ENCODE measurements at places on chromosomes 6 and 20.

- DNase-seq = no peak
Measured at GRCh38 chr6:2086326-2086965, 159.0 kb downstream of the GMDS start.

DNA sequence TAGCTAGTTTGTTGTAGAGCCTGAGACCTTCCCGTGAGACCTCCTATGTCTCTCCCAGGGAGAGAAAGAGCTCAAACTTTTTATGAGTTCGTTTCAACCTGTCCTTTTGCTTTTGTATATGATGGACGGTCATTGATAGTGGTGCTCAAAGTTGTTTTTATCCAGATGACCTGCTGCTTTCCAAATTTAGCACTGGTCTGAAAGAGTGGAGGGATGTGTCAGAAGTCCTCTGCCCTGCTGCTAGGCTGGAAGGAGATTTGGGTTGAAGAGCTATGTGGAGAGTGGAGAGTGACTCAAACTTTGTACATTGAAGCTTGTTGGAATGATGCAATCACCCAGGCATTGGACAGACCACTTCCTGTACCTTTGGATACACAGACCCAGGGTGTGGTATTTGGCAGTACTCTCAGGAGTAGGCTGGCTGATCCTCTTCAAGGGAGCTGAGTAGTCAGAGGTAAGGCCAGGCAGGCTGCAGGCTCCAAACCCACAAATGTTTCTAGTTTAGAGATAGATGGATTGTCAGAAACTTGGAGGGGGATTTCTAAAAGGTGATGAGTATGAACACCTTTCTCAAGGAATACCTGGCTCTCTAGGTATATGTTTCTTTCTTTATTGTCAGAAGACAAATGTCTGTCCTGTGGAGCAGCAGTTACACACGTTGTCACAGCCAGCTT lies 49.4 kb upstream of the RREB1 start:
- no peak for DNase-seq

DNA sequence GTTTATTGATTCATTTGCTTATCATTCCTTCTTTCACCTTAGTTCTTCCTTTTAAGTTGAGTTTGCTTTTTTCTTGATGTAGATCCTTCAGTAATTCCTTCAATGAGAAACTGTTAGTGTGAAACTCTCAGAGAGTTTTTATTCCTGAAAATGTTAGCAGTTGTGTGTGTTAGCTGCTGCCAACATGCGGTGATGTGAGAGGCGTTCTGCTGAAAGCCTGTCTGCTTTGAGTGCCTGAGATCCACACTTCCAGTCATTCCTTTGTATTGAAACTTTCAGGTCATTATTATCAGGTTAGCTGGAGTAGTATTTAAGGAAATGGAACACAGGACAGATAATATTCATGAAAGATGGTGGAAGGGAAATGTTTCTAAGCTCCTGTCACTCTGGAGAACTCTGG lies 70.0 kb upstream of the SUPT3H start:
- DNase-seq = no peak

DNA sequence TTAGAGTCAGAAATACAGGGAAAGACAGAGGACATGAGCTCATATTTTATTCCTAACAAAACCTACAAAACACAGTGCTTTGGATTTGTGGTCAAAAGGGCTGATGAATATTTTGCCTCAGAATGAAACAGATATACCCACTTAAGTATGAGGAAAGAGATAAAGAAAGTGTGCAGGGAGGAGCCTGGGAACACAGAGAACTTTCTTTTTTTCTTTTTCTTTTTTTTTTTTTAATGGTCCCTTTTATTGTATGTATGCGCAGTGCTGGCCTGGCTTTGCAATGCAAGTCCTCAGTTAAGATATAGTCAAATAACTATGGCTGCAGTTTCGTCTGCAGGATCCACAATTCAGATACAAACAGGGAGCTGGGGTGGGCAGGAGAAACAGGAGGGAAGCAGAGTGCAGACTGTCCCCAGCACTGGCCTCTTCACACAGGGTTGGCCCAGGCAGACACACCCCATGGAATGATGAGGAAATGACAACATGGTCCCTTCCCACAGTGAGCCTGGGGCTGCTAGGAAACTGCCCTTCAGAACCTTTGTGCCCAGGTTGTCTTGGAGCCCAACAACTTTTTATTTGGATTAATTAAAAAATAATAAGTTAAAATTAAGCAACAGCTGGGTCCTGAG lies 629.8 kb upstream of the AGPAT4 start:
- no peak for DNase-seq

DNA sequence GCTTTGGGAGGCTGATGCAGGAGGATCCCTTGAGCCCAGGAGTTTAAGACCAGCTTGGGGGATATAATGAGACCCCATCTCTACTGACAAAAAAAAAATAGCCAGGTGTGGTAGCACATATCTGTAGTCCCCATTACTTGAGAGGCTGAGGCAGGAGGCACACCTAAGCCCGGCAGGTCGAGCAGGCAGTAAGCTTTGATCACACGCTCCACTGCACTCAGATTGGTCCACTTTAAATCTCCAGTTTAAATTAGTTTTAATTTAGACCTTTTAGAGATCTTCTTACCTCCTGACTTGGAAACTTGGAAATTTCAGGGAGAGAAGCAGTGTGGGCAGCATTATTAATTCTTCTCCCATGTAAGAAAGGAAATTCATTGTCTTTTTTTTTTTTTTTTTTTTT lies 16.8 kb upstream of the PLCB4 start:
- DNase-seq = no peak

DNA sequence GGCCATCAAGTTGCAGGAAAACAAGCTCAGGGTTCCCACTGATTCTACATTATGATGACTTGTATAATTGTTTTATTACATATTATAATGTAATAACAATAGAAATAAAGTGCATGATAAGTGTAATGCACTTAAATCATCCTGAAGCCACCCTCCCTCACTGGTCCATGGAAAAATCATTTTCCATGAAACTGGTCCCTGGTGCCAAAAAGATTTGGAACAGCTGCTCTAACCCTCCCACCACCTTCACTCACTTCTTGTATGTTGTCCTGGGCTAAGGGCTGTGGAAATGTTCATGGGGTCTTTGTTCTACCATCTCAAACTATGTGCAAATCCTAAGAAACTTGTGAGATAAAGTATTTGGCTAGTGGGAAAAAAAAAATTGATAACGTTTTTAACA lies 133.8 kb downstream of the LRRC1 start:
- DNase-seq = no peak

DNA sequence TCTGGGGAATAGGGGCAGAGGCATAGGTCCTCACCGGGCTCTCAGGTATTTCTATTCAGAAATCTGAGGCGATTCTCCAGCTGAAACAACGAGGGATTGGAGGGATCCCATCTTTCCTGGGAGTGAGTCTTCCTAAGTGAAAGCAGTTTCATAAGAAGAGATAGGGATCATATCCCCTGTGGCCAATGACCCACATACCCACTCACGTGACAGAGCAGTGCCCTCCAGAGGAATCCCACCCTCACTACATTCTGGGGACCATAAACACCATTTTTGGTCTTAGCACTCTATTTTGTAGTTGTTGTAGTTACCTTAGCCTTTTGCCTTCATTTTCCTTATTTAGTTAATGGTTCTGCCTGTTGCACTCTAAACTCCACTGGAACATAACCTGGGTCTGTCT lies 121.1 kb downstream of the GPR63 start:
- DNase-seq = no peak

DNA sequence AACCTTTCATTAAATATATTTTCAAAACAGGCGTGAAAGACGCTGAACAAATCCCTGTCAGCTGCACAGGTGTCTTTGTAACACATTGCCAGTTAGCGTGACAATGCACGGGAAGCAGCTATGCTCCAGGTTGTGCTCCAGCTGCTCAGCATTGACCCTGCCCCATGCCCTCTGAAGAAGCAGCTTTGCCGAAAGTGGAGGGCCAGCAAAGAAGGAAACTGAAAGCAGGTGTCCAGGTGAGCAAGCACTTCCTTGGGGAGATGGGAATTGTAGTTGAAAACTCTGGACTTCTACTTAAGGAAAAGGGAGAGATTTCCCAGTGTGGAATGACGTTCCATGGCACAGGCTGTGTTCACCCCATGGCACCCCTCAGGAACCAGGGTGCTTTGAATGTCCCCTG lies 125.7 kb downstream of the TTLL2 start:
- DNase-seq = no peak

GRCh38 chr6:33508935-33509926 lies 54.9 kb downstream of the ZBTB9 start:
- DNase-seq = no peak

- no peak for DNase-seq
Measured at GRCh38 chr6:148453906-148454305, 111.3 kb downstream of the SASH1 start.

GRCh38 chr20:32626859-32627636 lies 41.9 kb upstream of the NOL4L start:
- DNase-seq = no peak

DNA sequence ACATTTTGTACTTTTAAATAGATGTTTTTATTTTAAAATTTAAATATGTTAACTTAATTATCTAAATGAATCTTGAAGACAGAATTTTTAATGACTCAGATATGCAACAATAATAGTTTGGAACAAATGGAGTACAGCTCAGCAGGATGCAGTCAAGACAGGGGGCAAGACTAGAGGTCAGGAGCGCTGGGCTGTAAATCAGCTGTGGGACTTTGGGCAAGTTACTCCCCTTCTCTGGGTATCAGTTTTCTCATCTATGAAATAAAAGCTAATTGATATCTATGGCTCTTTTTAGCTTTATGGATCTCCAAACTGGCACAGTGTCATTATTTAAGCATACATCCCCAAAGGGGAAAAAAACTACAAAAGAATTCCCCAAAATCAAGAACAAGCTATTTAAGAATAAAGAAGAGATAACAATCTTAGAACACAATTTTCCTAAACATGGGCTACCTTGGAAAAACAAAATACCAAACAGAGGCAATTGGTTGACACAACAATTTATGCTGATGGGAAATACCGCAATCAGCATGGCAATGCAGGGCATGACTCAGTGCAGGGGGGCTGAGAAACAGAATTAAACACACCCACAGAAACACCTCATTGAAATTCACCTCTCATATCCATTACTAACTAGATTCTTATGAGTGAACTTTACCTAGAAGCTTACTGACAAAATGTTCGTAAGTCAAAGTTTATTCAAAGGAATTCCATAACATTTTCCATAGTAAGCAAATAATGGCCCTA lies 188.2 kb downstream of the SIM1 start:
- DNase-seq = no peak

DNA sequence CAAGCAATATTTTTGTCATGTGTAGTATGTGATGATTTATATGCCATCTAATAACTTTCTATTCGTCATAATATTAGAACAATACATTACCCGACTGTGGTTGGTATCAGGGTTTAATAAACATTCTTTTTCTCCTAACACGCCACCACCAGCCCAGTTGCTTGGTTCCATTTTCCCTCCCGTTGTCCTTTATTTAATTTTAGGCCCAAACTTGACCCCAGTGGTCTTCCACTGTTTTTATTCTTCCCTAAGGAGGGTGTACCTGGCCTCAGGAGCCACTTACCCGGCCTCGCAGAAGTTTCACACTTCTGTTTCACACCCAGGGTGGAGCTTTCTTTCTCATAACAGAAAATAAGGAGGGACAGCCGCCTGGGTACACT lies 33.1 kb upstream of the PIM1 start:
- no peak for DNase-seq

GRCh38 chr20:39107741-39108140 lies 145.6 kb downstream of the DHX35 start:
- no peak for DNase-seq

DNA sequence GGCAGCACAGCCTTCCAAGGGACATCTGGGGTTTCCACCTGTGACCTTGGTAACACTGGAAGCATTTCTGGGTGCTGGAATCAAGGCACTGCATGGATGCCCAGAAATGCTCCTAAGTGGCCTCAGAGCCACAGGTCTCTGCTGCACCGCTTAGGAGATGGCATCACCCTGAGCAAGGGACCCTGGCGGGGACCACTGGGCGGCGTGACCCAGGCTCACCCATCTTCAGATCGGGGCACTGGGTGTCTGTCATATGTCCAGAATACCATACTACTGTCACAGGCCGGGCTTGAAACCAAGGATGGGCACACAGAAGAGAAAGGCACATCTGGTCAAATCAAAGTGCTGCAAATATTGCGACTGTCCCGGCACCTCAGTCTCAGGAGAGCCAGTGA lies 45.9 kb downstream of the SSR1 start:
- no peak for DNase-seq

DNA sequence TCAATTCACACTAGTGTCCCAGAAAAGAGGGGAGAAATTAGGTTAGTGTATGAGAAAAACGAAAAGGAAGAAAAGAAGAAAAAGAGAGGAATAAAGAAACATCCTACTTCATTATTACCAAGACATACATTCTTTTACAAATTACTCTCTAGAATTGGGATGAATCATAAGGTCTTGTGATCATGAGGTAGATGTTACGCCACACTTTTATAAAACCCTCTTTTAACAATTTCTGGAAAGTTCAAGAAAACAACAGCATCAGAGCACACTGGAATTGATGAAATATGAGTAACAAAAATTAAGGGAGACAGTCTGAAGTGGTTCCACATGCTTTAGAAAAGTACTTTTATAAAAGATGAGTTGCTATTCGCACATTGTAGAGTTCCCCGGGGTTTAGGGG lies 32.6 kb upstream of the NRSN1 start:
- DNase-seq = no peak

DNA sequence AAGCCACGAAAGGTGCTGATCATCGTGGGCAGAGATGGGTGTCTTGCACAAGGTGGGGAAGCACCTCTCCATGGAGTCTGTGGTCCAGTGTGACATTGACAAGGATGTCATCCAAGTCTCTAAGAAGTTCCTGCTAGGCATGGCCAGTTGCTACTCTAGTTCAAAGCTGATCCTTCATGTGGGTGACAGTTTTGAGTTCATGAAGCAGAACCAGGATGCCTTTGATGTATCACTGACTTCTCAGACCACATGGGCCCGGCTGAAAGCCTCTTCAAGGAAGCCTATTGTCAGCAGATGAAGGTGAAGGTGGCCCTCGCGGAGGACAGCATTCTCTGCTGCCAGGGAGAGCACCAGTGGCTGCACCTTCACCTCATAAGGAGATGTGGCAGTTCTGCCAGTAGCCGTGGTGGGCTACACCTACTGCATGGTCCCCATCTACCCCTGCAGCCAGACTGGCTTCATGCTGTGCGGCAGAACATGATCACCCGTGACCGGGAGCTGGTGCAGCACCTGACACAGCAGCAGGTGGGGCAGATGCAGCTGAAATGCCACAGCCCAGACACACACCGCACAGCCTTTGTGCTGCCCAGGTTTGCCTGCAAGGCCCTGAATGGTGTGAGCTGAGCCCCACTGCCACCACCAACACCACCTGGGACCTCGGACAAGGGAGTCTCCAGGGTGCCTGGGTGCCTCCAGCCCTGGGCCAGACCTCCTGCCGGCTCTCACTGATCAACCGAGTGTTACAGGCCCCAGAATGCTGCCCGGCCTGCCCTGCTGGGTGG lies 75.0 kb upstream of the SULF2 start:
- no peak for DNase-seq

- no peak for DNase-seq
Measured at GRCh38 chr6:156940221-156940620, 163.0 kb downstream of the ARID1B start.

DNA sequence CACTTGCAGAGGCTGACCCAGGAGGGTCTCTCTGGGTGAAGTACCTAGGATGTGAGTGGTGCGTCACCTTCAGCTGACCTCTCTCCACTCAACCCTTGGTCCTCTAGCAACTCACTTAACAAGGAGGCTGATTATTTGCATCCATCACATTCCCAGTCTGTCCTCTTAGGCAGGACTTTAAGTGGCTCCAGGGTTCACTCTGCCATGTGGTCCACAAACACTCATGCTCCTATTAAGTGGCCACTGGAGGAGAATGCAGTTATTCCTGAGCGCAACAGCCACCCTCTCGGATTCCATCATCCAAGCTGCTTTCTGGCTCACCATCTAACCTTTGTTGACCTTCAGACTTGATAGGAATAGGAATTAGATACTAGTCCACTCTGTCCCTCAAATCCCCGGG lies 61.1 kb upstream of the SCAF8 start:
- no peak for DNase-seq

- DNase-seq = no peak
Measured at GRCh38 chr6:42702200-42702599, 20.2 kb downstream of the PRPH2 start.
